ENCODE measurements at places on chromosomes 7 and 10.

- DNase-seq: no peak
Measured at GRCh38 chr7:94142281-94142680, 138.1 kb upstream of the BET1 start.

DNA sequence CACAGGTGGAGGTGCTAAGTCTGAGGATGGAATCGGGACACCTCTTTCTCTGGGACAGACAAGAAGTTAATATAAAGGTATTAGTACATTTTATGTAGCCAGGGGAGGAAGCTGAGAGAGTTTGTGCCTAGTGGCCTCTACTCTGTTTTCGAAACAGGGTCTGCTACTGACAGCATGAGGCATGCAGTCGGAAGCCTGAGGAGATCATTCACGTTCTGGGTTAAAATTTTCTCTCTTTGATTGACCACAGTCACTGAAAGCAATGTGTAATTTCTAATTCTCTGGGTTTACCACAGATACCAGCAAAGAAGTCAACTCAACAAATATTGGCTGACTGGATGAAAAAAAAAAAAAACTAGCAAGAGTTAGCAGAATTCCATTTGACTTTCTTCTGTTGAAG is 53.3 kb upstream of the KCTD7 start:
- DNase-seq: no peak

DNA sequence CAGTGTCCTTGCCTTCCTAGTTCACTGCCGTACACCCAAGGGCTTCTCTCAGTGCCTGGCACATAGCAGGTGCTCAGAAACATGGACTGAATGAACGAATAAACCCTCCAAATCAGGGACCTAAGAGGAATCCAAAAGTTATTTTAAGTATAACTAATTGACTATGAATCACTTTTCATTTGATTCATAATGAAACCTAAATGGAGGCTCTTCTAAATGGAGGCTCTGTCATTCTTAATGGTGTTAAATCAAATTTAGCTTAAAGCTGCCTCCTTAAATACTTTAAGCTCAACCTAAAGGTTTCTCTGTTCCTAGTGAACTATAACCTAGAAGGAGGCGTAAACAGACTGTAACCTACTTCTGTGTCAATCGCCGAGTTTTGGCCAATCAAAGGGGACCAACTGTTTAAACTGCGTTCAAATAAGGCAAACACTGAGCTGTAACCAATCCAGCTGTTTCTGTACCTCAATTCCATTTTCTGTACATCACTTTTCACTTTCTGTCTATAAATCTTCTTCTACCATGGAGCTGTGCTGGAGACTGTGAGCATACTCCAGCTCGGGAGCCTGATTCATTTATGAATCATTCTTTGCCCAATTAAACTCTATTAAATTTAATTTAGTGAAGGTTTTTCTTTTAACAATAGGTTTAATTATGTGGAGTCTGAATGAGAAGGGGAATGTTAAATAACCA is 11.0 kb downstream of the PYROXD2 start:
- no peak for DNase-seq

DNA sequence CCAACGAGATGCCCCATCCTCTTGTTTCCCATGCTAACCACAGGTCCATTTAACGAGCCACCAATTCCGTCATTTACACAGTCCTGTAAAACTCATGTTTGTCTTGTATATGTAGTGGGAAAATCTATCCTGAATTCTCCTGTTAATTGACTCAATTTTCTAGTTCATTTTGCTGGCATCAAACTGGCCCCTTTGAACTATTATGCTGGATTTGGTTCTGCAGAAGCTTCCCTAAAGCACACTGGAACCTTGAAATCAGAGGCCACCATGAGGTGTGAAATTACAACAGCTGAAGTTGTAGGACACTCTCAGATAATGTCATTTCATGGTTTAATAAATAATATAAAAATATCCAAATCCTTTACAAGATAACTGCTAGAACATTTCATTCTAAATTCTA is 129.8 kb upstream of the AKR1E2 start:
- DNase-seq: no peak

DNA sequence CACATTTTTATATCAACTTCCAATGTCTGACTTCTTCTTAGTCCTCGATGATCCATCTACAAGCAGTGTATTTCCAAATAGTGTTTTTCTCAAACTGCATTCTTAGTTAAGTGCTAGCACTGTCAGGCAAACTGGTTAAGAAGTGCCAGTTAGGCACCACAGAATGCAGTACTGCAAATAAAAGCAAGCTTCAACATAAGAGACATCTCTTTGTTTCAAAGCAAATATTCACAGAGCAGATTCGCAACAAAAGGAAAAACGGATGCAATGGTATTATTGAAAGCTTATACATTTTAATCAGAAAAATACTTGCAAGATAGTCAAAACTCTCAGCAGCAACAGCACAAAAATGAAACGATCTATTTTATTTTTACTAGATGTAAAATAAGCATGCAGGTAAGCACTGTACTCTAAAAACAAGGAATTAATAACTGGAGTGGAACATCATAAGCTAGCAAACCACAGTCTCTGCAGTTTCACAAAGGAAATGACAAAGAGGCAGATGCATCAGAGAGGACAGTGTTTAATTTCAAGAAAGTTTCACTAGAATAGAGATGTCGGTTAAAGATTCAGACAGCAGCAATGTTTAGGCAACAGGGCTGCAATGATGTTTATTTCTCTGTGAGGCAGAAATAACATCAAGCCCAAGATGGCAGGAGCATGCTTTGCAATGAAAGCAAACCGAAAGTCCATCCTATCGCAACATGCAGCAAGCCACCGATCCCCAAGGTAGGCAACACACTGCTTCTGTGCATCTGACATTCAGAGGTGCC is 82.0 kb downstream of the FGFR2 start:
- DNase-seq: no peak

GRCh38 chr7:12638851-12639456 is 48.5 kb upstream of the ARL4A start:
- no peak for DNase-seq

GRCh38 chr7:48741545-48741944 is 182.8 kb upstream of the CDC14C start:
- DNase-seq: no peak

GRCh38 chr10:83886871-83887270 is 252.4 kb upstream of the GHITM start:
- DNase-seq: no peak

DNA sequence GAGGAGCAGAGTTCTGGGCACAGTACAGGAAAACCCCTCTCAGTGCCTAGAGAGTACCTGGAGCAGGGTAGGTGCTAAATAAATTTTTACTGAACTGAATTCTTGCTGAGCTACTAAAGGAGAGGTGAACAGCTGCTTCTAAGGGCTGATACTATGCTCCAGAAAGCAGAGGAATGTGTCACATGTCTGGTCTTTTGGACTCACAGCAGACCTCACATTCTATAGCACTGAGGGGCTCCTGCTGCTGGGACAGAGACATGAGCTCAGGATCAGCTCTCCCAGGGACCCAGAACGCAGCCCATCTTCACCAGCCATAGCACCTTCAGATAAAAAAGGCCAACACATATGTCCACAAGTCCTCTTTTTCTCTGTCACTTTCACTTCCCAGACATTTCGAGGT is 133.0 kb upstream of the KLF14 start:
- no peak for DNase-seq

DNA sequence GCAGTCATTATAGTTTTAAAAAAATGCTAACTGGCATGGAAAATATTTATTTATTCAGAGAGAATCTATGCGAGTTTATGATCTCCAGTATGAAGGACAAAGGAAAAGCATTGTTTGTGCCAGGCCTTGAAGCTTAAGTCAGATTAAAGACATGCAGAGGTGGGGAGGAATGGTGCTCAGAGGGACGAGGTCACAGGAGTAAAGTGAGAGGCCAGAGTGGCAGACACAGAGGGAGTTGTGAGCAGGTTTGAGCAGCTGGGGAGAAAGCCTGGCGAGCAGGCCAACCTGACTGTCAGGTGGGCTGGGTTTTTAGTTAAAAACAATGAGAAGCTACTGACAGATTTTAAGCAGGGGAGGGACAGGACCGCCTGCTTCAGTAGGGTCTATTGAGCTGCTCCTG is 6.8 kb upstream of the CCNY start:
- no peak for DNase-seq

GRCh38 chr10:131571865-131572264 is 260.3 kb upstream of the TCERG1L start:
- DNase-seq: no peak

DNA sequence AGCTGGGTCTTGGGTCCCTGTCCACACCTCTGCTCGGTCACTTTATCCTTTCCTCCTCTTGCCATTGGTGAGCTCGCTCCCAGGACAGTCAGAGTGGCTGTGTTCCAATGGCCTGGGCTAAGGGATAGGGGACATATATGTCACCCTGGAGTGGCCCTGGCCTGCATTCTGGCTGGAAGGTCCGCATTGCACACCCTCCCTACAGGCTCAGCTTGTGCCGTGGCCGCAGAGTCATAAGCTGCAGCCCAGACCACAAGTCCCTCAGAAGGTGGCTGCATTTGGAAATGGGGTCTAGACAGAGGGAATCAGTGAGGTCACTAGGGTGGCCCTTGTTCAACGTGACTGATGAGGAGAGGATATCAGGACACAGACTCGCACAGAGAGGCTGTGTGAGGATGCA is 363.8 kb upstream of the SHH start:
- no peak for DNase-seq

GRCh38 chr10:77907462-77907861 is 19.1 kb downstream of the DLG5 start:
- DNase-seq: no peak

- no peak for DNase-seq
Measured at GRCh38 chr10:61313460-61313859, 139.7 kb downstream of the TMEM26 start.

DNA sequence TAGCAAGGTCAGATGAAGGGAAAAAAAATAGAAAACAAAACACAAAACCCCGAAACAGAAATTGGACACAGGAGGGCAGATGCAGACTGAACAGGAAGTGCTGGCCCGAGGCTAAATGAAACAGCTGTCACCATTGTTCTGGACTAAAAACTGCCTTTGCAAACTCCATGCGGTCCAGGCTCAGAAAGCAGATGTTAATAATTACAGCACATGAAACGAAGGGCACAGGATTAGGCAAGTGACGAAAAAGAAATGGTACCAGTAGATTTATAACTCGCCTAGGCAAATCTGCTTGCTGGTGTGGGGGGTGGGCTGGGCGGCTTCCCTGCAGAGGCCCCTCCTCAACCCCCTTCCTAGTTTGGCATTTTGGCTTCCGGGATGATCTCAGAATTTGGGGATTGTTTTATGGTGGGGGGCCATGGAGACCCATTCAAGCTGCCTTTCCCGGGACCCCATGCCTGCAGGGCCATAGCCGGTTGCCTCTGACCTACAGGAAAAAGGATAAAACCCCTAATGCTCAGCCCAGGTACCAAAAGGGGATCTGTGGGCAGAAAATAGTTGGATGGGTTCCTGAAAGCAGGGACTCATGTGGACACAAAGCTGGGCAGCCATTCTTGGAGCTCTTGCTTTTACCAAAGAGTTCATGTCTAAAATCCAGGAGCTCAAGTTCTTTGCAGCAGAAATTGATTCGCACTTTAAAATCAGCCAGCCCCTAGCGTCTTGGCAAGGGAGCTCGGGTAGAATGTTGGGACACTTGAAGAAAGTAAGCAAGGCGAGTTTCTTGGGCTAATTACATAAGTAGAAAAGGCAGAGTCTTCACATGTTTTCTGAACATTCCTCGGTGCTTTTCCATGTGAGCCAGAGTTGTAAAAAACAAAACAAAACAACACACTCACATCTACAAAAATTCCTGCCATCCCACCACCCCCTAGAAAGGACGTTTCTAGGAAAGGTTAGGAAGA is 39.0 kb upstream of the EMX2 start:
- peak; percentile 21 for DNase-seq

All from NCI-H1417 treated with DMSO at 0.1 percent for 48 hours (cell line).